Caki2 (cell line): ENCODE measurements at places on chromosomes 7 and 10. TPM values are rescaled to one million over a fixed set of nuclear protein-coding genes. Genes with fewer than 3 reads are reported as not detected.

GRCh38 chr10:131724891-131725580 lies 175.8 kb upstream of the PPP2R2D start:
- DNase-seq, result no peak

DNA sequence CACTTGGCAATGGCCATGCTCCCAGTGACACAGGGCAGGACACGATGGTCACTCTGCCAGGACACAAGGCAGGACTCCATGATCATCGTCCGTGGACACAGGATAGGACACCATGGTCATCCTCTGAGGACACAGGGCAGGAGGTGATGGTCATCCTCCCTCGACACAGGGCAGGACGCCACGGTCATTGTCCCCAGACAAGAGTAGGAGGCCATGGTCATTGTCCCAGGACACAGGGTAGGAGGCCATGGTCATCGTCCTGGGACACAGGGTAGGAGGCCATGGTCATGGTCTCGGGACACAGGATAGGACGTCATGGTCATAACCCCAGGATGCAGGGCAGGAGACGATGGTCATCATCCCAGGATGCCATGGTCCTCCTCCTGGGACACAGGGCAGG lies 289.2 kb downstream of the TCERG1L start:
- no peak for DNase-seq

Gene OLAH
- total RNA-seq, result 0.17 and 1.8 TPM in 2 replicates

Gene PCLO
- 0.88 and 2.0 TPM in 2 replicates for total RNA-seq

GRCh38 chr10:24382045-24382444 lies 173.1 kb downstream of the KIAA1217 start:
- DNase-seq, result no peak

DNA sequence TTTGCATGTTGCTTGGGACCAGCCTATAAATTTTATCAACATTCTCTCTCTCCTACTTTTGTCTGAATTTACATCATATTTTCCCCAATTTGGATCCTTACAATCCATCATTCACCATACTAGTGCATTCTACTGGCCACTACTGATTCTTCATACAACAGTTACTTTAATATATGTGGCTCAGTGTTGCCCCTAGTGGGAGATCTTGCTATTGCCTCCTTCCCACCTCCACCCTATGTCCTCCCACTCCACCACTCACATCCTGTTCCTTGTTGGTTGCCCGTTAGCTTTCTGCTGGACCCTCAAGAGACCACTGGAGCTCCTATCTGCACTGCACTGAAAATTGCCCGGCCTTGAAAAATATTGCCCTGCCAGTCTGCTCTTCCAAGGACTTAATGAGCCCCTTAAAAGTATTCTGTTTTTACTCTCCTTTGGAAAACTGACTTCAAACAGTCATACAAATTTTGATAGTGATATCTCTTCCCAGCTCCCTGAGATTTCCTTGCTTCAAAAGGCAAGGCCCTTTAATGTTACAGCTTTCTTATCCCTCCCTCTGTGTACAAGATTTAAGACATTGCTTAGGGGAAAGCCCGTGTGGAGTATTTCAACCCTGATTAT lies 243.2 kb upstream of the TMEM229A start:
- peak; percentile 18 for DNase-seq

Gene TMEM140
- 0.81 and 0.98 TPM in 2 replicates for total RNA-seq

- DNase-seq, result no peak
Measured at GRCh38 chr10:6120691-6121090, 31.9 kb downstream of the RBM17 start.

GRCh38 chr10:131450216-131450765 lies 138.8 kb upstream of the TCERG1L start:
- DNase-seq, result no peak

- DNase-seq, result no peak
Measured at GRCh38 chr7:70797109-70797514, 334.8 kb upstream of the GALNT17 start.

Gene COBL
- 0.35 and 1.3 TPM in 2 replicates for total RNA-seq

Gene HOXA9
- total RNA-seq, result 46.9 and 62.2 TPM in 2 replicates

DNA sequence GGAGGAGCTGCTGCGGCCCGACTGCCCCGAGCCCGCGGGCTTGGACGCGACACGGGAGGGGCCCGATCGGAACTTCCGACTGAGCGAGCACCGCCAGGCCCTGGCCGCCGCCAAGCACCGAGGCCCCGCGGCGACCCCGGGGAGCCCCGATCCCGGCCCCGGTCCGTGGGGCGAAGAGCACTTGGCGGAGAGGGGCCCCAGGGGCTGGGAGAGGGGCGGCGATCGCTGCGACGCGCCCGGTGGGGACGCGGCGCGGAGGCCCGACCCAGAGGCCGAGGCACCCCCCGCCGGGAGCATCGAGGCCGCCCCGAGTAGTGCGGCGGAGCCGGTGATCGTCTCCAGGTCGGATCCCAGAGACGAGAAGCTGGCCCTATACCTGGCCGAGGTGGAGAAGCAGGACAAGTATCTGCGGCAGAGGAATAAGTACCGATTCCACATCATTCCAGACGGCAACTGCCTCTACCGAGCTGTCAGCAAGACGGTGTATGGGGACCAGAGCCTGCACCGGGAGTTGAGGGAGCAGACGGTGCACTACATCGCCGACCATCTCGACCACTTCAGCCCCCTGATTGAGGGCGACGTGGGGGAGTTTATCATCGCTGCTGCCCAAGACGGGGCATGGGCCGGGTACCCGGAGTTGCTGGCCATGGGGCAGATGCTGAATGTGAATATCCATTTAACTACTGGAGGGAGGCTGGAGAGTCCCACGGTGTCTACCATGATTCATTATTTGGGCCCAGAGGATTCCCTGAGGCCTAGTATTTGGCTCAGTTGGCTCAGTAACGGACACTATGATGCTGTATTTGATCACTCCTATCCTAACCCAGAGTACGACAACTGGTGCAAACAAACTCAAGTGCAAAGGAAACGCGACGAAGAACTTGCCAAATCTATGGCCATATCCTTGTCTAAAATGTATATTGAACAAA lies 1.4 kb downstream of the OTUD1 start:
- DNase-seq, result peak; percentile 45

DNA sequence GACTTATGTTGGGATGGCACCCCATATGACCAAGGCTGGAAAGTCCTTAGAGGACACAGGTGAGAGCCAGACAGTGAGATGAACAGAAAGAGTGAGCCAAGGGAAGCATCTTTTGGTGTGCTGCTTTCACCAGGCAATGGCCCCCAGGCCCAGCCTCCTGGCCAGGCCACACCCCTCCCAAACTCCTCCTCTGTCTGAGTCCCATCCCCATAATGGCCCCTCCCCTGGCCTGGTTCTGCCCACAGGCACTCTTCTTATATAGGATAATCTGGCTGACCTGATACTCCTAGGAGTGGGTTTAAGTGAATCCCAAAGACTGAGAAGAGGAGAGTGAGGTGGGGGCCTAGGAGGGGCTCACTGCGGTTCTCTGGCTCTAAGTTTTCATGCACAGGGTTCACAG lies 252.5 kb downstream of the RPS24 start:
- no peak for DNase-seq

DNA sequence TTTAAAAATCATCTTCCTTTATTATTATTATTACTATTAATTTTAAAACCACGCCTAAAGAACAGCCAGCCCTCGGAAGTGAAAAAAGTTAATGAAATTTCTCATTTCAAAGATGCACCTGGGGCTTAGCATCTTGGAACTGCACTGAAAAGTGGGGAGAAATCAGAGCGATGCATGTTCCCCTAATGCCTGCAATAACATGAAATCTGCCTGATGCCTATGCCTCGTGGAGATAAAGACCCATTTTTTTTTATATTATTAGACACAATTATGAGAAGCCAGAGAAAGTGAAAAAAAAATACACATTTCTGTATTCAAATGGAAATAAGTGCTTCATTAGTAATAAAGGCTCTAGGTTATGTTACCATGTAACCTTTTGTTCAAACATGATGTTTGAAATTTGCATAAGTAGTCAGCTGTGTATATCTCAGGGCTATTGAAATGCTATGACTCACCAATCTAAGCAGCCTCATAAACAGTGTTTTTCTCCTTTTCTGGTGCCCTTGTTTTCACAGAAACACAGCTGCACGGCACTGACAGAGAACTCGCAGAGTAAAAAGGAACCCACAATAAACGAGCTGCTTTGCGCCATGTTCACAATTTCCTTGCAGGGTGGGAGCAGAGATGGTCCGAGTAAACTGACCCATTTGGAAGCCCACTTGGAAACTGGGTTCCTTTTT lies 175.8 kb upstream of the PRKCQ start:
- DNase-seq, result no peak

Gene HTR7
- total RNA-seq, result 0.03 TPM in 1 of 2 replicates, not detected in the other

DNA sequence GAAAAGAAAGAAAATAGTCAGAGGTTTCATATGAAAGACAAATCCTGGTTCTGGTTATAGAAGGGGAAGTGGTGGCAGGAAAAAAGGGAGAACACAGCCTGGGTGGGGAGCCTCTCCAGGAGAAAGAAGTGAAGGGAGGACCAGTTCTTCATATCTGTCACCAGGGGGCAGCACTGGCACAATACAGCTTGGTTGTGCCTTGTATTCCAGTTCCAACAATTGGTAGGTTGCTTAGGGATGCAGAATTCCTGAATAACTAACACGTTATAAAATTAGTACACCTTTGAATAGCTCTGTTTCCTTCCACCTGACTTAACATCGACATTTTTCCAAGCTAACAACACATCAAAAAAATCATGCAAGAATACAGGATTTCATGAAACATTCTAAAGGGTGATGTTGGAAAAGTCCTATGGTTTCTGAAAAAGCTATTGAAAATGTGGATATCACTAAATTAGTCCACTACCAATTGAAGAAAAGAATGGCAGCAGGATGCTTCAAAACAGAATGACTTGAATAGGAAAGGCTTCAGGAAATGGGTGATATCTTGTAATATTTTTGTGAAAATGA lies 52.9 kb downstream of the CYP26A1 start:
- no peak for DNase-seq

Gene BTBD16
- total RNA-seq, result 0.14 and 0.88 TPM in 2 replicates

DNA sequence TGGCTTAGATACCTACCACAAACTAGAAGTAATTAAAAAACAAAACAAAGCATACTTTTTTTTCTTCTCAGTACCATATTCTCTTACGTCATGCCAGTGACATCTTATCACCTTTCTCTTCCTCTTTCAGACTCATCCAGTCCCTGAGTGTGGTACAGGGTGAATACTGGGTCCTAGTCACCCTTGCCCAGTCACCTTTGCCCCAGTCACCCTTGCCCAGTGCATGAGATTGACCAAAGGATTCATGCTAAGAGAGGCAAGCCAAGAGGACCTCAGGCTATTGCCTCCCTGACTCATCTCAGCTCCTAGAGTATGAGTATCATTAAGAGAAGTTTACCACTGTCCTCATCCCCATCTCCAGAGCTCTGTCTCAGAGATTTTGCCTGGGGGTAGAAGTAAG lies 10.0 kb upstream of the TSPAN12 start:
- DNase-seq, result no peak

DNA sequence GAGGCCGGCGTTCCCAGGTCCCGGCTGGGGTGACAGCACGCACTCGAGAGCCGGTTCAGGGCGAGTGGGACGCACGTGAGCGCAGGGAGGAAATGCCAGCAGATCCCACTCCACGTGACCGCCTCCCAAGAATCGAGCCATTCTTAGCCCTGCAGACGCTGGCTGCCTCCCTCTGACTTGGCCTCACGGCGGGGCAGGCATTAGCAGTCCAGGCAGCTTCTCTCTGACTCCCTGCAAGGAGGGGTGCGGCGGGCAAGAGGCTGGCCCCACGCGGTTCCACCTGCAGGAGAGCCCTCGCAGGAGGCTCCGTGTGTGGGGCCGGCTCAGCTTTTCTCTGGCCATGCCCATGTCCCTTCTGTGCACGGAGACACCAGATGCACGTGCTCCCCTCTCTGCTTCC lies 10.1 kb downstream of the GPR146 start:
- DNase-seq, result no peak

DNA sequence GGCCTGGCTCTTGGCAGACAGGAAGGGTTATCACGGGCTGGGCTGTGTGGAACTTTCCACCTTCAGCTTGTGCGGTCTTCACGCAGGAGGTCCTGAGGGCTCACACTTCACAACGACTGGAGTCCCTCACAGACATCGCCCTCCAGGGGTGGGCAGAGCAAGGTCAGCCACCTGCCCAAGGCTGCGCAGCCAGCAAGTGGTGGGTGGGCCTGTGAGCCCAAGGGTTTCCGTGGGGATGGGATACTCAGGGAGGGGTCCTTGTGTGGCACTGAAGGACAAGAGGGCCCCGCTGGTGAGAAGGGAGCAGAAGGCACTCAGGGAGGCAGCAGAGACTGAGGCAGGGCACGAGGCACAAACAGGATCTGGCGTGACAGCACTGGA lies 22.0 kb downstream of the PDIA4 start:
- DNase-seq, result no peak

- no peak for DNase-seq
Measured at GRCh38 chr7:90446137-90446899, 23.1 kb upstream of the PTTG1IP2 start.

GRCh38 chr7:113440173-113440572 lies 321.8 kb upstream of the SMIM30 start:
- DNase-seq, result no peak

Gene MYOZ1
- not detected in 2 replicates for total RNA-seq

DNA sequence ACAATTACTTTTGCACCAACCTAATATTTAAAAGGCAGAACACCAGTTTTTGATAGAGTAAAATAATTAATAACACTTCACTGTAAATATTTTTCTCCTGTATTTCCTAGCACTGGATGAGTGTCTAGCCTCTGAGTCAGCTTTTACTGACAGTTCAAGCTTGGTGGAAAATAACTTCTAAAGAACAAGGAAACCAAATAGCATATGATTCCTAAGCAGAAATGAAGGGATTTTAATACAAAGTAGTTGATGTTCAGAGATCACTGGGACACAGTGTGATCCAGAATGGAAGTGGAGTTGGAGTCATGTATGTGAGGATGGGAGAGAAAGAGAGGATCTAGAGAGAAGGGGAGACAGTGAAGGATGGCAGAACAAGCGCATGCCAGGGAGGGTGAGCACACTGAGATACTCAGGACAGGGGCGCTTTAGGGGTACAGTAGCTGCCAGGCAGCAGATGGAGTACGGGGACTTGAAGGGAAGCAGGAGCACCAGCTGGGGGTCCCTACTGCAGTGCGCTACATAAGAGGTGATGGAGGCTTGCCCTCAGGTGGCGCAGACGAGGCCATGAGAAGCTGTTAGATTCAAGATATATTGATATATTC lies 117.9 kb upstream of the KLF6 start:
- no peak for DNase-seq

Gene TBL2
- 88.6 and 128 TPM in 2 replicates for total RNA-seq

GRCh38 chr7:2800220-2800930 lies 43.7 kb downstream of the GNA12 start:
- DNase-seq, result no peak

Gene OPN1SW
- total RNA-seq, result not detected in 2 replicates

- no peak for DNase-seq
Measured at GRCh38 chr10:36349445-36350078, 707.5 kb upstream of the FZD8 start.

Gene CALHM3
- 0.47 TPM in 1 of 2 replicates, not detected in the other for total RNA-seq

Gene SPDYE6
- total RNA-seq, result not detected in 2 replicates

- DNase-seq, result no peak
Measured at GRCh38 chr10:117782276-117782675, 239.7 kb downstream of the EMX2 start.

Gene CC2D2B
- not detected in 2 replicates for total RNA-seq

Gene CALCR
- total RNA-seq, result 0.14 and 0.57 TPM in 2 replicates
